ENCODE measurements at places on chromosomes 12 and 14.

- no peak for DNase-seq
These were observed 6.2 kb downstream of the ANGEL1 start for GRCh38 chr14:76806446-76806845.

DNA sequence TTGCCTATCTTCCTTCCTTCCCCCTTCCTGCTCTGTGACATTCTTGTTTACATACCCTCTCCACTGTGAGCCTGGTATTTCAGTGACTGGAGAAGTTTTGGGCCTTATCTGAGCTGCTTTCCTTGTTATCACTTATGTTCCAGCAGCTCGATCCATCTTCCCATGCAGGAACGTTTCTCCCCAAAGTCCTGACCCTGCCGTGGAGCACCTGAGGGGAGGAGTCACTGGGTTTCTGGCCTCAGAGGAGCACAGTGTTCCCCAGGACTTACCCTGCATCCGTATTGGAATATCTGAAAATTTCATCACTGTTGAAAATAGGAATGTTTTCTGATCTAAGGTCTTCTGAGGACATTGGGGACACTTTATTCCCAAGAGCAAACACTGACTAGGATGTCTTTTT lies 141.8 kb downstream of the CACNA1C start:
- DNase-seq = no peak

GRCh38 chr14:54556535-54556934 lies 10.4 kb upstream of the SAMD4A start:
- DNase-seq = no peak

- no peak for DNase-seq
These were observed 3.1 kb downstream of the OS9 start for GRCh38 chr12:57697076-57697475.

GRCh38 chr14:49622022-49622607 lies 1.5 kb downstream of the MGAT2 start:
- no peak for DNase-seq

DNA sequence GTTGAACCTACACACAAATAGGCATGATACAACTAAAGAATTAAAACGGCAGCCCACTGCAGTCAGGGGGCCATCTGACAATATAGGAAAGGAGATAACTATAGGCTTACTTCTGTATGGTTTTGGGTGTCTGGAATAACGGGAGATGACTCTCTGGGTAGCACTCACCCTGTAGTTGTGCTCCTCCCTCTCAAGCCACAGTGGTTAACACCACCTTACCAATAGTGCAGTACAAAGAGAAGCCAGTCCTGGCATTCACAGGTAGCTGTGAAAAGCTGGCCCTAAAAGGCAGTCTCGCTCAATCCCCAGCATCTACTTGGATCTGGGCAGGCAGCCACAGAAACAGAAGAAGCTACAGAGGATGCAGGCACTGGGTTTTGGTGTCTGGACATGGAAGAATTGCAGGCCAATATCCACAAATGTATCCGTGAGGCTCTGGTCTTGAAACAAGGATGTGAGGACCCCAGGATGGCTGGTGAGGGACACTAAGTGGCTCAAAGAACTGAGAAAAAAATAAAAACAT lies 93.0 kb downstream of the DPF3 start:
- DNase-seq = no peak

DNA sequence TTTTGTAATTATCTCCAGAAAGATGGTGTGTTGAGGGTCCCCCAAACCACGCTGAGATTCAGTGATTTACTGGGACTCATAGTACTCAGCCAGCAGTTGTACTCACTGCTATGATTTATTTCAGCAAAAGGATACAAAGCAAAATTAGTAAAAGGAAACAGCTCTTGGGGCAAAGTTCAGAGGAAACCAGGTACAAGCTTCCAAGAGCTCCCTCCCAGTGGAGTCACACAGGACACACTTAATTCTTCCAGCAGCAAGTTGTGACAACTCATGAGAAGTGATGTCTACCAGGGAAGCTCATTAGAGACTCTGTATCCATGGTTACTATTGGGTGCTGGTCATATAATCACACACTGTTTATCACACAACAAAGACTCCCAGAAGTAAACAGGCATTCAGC lies 38.7 kb downstream of the TTC8 start:
- DNase-seq = no peak

DNA sequence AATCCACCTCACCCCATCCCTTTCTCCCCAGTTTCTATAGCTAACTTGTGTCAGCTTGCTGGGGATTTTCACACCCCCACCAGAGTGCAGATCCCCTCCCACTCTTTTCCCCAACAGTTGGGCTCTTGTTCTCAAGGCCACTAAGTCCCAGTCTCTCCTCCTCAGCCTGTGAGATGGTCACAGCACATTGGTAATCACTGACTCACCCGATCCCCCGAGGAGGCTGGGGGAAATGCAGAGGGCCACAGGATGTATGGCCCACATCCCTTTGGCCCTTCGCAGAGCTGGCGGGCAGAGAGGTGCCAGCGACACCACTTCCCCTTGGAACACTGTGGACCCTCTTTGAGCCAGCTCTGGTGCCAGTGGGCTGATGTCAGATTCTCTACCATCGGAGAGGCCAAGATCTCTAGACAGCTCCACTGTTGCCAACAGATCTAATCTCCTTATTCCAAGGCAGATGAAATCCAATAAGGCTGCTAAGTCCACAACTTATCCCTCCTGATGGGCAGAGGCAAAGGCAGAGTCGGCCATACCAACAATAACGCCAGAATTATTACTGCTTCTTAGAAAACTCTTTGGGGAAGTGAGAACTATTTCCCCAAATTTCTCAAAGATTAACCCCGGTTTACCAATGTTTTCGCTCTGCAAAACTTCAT lies 1.6 kb downstream of the FMNL3 start:
- DNase-seq = no peak

DNA sequence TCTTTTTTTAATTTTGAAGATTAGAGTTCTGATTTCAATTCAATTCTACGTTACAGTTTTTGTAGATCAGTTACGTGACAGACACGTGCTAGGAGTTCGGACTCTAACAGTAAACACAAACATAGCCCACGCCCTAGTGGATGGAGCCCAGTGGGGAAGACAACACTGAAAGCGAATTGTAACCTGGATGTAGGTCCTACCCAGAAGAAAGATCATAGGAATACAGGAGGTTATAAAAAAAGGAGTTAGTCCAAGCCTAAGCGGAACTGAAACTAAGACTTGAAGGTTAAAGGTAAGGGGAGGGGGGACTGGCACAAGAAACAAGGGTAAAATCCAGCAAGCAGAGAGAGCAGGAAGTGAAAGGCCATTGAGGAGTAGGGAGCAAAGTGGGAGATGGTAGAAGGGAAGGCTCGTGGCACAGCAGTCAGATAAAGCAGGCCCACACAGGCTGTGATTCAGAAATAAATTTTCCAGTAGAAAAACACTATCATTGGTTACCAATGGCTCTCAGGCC lies 15.7 kb upstream of the CRY1 start:
- no peak for DNase-seq

- no peak for DNase-seq
These were observed 5.5 kb downstream of the TAPBPL start for GRCh38 chr12:6457220-6457945.

Data from NCI-H526 treated with DMSO at 0.1 percent for 48 hours (cell line).